ENCODE measurements at places on chromosomes 6 and 20.

GRCh38 chr6:80531681-80532619 lies 425.5 kb downstream of the BCKDHB start:
- DNase-seq = no peak

DNA sequence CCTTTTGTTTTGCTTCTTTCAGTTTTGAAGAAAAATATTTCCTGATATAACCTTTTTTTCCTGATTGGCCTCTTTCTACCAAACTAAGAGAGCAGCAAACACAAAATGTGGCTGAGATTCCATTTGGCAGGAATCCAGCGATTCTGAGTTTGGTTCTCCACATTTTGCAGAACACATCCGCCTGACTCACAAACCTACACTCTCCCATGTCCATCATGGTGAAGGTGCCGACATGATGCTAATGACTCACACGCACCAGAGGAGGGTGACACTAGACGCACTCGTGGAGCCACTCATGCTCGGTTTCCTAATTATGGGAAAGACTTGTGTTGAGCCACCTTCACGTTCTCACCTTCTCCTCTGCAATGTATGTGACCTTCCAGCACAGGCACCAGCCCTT lies 45.9 kb upstream of the DUSP22 start:
- DNase-seq = no peak

- DNase-seq = no peak
Measured at GRCh38 chr20:44026647-44027342, 112.1 kb downstream of the TOX2 start.

DNA sequence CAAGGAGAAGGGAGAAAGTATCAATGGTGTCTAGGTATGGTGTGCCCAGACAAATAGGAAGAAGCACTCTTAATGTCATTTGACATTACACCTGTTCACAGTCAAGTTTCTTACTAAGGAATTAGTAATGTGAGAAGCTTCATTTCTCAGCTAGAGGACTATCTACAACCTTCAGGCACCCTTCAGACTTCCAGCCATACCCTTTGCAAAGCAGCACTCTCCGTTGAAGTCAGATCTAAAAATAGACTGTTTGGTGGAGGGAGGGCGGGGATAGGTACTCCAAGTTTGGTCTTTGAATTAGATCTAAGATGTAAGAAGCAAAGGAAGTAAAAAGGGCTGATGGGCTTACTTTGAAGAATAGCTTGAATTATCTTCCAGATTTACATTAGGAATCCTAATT lies 311.1 kb downstream of the SLC35F1 start:
- DNase-seq = no peak

DNA sequence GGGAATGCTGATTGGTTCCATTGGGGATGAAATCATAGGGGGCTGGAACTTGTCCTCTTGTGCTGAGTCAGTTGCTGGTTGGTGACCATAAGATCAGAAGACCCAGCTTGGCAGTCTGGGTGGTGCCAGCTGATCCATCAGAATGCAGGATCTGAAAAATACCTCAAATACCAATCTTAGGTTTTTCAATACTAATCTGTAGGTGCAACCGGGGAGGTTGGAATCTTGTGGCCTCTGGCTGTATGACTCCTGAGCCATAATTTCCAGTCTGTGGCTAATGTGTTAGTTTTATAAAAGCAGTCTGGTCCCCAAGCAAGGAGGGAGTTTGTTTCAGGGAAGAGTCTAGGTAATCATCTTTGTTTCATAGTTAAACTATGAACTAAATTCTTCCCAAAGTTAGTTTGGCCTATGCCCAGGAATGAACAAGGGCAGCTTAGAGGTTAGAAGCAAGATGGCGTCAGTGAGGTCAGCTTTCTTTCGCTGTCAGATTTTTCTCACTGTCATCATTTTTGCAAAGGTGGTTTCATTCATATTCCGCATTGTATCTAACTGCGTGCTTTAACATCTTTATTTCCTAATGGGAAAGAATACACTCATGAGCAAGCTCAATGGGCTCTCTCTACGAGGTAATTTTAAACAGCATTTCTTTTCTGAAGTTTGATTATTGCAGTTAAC lies 2.0 kb downstream of the ARMH2 start:
- no peak for DNase-seq

DNA sequence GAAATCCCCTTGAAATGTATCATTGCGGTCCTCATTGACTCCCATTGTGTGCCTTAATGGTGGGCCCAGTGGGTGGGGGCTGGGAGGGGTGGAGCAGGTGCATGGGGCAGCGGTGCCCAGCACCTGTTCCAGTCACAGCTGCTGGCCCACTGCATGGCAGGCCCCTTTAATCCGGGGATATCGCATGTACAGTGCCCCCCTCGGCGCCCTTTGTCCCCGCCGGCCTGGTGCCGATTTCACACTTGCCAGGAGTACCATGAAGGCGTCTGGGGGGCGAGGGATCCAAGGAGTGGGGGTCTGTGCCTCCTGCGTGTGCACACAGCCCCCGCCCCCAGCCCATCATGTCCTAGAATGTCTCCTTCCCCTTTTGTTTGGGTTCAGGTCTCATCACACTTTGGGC lies 2.8 kb downstream of the SNAI1 start:
- DNase-seq = no peak

DNA sequence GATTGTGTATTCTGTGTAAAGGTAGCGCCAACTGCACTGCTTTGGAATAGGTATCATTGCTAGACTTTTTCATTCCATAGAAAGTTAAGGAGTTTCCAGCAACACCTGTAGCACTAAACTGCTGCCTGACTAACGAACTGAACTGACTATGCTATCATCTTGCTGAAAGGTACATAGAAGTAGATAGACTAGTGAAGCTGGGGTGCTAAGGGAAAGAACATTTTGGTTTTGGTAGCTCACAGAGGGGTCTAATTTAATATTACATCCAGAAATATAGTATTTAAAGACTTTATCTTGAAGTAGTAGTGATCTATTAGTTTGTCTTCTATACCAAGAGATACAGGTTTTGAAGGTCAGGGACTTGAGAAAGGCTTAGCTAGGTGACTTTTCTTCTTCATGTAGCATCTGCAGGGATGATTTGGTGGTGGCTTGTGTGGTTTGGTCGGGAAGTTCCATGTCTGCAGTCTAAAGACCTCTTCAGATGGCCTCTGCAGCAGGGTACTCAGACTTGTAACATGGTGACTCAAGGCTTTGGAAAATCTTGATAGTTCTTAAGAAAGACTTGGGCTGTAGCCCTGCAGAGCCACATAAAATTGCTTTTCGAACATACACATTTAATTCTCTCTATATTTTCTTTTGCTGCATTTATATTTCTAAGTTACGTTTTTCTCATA lies 10.2 kb downstream of the SENP6 start:
- DNase-seq = no peak

- no peak for DNase-seq
Measured at GRCh38 chr20:34420146-34420545, 57.1 kb downstream of the ITCH start.

DNA sequence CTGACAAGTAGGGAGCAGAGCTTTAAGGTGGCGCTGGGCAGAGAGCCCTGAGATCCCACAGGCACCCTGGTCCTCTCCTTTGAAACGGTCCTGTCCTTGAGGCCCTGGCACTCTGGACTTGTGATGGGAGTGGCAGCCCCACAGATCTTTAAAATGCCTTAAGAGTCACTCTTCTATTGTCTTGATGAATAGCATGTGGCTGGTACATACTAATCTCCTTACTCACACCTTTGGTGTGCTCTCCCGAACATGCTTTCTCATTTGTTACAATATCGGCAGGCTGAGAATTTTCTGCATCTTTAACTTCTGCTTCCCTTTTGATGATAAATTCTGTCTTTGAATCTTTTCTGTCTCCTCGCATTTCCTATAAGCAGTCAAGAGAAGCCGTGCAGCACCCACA lies 333.8 kb downstream of the TFAP2A start:
- no peak for DNase-seq

- no peak for DNase-seq
Measured at GRCh38 chr20:57002066-57002570, 264.3 kb downstream of the BMP7 start.

DNA sequence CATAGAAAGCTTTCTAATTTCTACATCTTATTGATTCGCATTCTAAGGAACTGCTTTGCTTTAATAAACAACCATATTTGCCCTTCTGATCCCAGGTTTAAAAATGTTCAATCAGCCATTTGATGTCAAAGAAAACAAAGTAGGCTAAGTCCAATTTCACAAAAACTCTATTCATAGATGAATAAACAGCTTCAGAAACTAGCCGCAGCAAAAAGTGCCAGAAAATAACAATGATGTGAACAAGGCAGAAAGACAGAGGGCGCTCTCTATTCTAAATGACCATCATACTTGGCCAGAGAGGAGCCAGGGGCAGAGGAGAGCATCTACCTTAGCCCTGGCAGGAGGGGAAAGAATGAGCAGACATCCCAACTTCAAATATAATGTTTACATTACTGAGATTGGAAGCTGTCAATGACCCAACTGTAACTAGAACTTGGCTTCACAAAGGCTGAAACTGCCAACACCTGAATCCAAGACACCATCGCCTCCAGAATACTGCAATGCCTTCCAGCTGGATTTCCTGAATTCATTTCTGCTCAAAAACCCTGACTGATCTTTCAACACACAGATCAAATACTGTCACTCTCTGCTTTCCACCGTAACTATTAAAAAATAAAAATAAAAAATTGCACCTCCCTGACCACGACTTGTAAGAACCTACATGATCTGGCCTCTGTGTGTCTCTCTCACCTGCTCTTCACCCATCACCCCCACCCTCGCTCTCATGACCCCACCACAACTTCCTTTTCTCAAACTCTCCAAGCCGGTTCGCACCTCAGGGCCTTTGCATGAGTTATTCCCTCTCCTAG lies 9.5 kb downstream of the CNKSR3 start:
- DNase-seq = no peak

DNA sequence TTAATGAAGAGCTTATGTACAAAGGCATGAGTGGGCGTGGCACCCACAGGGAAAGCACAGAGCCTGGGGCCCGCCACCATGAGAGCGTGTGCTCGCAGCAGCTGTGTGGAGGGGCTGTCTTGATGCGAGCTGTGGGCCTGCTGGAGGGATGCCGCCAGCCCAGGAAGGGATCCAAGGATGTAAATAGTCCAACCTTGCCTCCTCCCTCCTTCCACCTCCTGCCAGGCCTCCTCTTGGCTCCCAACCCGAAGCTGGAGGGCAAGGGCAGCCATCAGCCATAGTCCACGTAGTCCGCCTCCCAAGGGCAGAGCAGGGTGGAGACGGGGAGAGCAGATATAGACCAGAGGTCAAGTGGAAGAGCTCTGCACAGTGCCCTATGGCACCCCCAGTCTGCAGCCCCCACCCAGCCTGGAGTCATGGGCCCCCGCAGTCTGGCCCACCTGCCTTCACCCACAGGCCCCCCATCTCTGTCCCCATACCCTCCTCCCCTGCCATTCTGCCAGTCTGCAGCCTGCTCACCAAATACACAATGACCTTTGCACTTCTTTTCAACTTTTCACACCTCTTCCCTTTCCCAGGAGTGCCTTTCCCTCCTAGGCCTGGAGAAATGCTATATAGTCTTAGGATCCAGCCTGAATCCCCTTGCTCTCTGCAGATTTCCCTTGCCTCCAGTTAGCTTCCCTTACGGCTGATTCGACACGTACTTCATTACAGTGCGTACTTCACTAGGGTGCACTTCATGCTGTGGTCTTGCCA lies 77.1 kb downstream of the SHLD1 start:
- no peak for DNase-seq

DNA sequence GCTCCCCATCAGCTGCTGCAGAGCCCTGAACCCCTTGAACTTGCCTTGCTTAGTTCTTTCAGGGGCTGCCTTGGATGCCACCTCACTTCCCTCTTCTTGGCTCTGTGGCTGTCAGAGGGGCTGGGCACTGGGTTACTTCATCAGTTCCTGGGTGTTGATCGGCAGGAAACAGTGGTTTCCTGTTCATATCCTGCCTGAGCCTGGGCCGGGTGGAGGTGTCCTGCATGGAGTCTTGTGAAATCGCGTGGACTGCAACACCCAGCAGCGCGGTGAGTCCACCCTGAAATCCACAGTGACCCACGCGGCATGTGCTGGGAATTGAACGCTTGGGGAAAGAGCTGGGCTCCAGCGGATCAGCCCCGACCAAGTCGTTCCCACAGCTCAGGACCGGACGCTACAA lies 97.5 kb downstream of the CDH26 start:
- DNase-seq = no peak

DNA sequence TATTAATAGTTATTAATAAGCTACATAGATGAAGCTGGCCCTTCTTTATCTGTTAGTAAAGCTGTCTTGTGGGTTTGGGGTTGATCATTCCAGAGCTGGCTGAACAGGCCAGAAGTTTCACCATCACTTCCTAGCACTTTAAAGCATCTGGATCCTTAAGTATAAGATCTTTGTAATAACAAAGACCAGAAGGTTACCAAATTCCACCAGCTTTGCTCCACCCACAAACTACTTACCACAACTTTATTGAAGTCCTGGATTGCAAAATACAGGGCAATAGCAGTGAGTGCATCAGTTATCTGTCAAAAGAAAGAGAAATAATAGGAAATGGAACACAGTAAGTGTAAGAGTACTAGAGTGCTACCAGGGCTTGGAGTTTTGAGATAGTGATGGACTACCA lies 33.0 kb downstream of the PIGU start:
- no peak for DNase-seq

- DNase-seq = no peak
Measured at GRCh38 chr6:14550410-14550809, 432.8 kb downstream of the CD83 start.

- DNase-seq = no peak
Measured at GRCh38 chr6:118783931-118784550, 109.9 kb upstream of the ASF1A start.

- no peak for DNase-seq
Measured at GRCh38 chr6:63492476-63492875, 79.8 kb upstream of the LOC128125822 start.

DNA sequence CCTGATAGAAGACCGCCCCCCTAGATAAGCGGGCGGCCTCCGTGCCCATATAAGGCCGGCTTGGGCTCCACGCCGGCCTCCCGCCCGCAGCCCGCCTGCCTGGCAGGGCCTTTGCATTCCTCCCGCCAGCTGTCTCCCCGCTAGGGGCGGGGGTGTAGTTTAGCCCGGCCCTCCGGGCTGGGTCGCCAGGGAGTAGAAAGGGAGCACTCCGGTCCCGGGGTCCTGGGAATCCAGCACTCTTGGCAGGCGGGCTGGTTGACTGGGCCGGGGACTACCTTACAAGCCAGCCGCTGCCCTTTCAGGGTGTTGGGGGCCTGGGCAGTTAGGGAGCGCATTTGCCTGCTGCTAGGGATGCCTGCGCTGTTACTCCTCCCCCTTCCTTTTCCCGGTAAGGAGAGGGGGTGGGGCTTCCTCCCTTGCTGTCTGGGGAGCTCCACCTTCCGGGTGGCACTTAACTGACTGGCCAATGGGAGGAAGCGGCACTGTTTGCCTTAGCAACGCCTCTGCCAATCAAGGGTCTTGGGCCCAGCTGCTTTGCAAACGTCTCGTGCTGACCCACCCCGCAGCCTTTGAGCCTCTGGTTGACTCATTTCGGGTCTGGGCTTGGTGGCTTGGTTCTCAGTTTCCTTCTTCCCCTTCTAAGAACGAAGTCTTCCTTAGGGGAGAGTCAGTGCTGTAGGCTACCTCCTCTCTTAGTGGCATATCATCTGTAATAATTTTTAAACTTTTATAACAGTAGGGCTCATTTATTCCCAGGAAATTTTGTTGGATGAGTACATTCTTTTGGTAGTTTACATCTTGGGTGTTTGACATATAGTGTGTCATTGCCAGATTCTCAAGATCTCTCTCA lies 3.4 kb downstream of the SRF start:
- DNase-seq = peak; percentile 55

GRCh38 chr6:109531446-109531845 lies 48.4 kb upstream of the ZBTB24 start:
- DNase-seq = no peak

- DNase-seq = no peak
Measured at GRCh38 chr20:30606990-30607389, 650.5 kb upstream of the DEFB115 start.

- DNase-seq = no peak
Measured at GRCh38 chr6:86508230-86508629, 429.1 kb upstream of the HTR1E start.
